NAMALWA (cell line): ENCODE measurements at places on chromosomes 4 and X.
A peak's percentile ranks its signal among the peaks of the same experiment; 100 is the strongest.

- DNase-seq: no peak
Observed at GRCh38 chr4:15233264-15233597, 194.6 kb upstream of the C1QTNF7 start.

DNA sequence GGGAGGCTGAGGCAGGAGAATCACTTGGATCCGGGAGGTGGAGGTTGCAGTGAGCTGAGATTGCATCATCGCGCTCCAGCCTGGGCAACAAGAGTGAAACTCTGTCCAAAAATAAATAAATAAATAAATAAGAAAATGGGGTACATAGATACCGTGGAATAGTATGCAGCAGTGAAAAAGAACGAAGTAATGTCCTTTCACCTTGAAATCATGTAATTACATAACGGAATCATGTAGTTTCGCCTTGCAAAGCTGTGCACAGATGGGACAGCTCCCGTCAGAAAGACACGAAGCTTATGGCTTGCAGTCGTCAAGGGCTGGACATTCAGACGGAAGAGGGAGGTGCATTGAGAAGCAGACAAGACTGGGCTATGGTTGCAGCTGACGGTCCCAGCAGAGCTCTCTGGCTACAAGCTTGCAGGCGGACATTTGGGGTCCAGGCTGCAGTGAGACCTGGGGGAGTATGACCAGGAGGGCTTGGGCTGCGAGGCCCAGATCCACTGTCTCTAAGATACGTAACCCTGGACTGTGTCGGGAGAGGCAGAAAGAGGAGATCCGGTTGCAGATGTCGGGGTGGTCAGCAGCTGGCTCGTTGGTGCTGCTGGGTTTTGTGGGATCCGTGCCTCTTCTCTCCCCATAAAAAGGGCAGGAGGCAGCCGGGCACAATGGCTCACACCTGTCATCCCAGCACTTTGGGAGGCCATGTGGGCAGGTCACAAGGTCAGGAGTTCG is 6.2 kb upstream of the P2RY8 start:
- no peak for DNase-seq

GRCh38 chr4:139060591-139060990 is 45.0 kb downstream of the NOCT start:
- DNase-seq: no peak

- no peak for DNase-seq
Observed at GRCh38 chrX:99469439-99469838, 940.6 kb downstream of the PCDH19 start.

DNA sequence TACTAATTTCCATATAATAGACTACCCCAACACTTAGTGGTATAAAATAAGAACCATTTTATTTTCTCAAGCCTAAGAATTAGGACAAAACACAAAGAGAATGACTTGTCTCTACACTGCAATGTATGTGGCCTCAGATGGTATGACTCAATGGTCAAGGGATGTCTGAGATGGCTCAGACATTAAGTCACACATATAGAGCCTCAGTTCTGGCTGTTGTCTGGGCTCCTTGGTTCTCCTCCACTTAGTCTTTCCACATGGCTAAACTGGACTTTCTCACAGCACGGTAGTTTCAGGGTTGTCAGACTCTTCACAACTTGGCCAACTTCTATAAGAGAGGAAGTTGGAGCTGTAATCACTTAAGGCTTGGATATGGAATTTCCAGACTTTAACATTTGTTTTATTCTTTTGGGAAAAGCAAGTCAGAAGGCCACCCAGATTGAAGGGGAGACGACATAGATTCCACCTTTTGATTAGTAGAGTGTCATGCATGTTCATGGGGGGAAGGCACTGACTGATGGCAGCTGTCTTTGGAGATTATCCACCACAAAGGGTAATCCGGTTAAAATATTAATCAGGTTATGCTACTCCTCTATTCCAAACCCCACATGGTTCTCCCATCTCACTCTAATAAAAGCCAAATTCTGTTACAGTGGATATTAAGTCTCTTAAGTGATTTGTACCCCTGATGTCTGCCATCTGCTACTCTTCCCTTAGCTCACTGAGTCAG is 9.4 kb downstream of the IL15 start:
- no peak for DNase-seq

GRCh38 chr4:98671131-98671530 is 12.7 kb upstream of the TSPAN5 start:
- no peak for DNase-seq

DNA sequence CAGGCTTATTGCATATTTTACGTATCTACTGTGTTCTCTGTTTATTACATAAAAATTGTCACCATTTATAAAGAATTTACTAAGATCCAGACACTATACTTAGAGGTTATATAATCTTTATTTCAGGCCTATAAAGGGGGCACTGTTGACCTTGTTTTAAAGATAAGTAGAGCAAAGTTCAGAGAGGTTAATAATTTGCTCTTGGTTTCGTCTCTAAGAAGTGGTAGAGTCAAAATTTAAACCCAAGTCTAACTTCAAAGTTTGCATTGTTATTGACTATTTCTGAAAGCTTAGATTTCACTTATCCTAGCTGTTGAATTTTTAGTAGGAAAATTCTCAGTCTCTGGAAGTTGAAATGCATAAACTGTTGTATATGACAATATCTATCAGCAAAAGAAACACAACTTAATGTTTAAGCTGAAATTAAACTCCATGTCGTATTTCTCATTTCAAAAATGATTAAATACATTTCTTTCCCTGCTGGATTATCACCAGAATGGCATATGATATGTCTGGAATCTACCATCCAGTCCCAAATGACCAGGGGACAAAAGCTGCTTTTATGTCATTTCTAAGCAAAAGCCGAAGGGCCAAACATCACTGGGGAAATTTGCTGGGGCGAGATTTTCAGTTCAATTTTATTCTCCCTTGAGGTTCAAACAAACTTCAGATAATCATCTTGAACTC is 138.4 kb downstream of the SLC7A11 start:
- DNase-seq: no peak

DNA sequence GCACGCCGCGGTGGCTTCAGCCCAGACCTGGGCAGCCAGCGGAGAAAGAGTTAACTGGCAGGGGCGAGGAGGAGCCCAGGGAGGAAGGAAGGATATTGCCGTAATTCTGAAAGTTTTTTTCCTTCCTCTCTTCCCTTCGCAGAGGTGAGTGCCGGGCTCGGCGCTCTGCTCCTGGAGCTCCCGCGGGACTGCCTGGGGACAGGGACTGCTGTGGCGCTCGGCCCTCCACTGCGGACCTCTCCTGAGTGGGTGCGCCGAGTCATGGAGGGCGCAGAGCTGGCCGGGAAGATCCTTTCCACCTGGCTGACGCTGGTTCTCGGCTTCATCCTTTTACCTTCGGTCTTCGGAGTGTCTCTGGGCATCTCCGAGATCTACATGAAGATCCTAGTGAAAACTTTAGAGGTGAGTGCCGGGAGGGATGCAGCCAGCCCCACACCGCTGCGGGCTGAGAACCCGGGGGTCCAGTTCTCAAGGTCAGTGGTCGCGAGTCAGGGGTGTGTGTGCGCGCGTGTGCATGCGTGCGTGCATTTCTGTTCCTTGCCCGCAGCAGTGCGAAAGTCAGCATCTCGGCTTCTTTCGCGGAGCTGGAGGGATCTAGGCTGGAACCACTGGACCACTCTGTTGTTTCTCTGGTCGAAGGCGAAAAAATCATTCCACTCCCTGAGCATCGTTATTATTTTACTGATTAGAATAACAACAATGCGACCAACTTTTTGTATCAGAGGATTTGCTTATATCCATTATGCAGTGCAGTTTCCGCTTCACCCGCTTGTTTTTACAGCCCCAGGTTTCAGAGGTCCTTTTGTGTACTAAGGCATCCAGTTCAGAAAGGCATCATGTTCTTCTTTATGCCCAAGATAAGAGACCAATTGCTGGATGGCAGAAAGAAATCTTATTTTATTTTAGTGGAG is 709 bp downstream of the GPAT3 start:
- DNase-seq: no peak

GRCh38 chr4:56641494-56642051 is 39.5 kb downstream of the HOPX start:
- no peak for DNase-seq

DNA sequence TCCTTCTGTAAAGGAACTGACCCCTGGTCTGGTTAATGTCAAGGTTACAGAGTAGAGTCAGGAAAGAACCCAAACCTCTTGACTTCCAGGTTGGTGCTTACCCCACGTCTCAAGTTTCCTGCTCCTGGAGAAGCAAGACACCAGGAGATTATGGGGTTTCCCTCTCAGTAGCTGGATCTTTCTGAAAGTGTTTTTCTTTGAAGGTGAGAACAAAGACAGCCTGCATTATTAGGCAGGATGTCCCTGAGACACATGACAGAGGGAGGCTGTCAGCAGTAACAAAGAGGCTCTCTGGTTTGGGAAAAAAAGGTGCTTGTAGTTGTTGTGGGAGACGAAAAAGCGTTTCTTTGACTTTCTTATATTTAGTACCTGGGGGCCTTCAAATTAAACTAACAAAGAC is 44.7 kb upstream of the IGFBP7 start:
- no peak for DNase-seq

DNA sequence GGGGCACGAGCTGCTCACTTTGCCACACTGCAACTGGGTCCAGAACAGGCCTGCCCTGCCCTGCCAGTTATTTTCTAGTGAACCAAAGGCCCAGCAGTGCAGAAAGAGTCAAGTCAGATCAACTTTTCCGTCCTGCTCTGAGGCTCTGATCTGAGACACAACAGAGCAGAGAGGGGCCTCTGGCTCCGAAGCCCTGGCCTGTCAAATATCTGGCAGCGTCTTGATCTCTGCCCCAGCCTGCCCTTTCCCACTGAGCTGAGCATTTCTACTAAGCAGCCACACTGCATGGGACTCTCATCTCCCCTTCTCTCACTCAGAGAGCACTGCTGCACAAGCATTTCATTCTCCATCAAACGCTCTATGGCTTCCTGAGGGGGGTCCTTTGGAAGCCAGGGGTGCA is 11.8 kb downstream of the IGFBP7 start:
- no peak for DNase-seq

DNA sequence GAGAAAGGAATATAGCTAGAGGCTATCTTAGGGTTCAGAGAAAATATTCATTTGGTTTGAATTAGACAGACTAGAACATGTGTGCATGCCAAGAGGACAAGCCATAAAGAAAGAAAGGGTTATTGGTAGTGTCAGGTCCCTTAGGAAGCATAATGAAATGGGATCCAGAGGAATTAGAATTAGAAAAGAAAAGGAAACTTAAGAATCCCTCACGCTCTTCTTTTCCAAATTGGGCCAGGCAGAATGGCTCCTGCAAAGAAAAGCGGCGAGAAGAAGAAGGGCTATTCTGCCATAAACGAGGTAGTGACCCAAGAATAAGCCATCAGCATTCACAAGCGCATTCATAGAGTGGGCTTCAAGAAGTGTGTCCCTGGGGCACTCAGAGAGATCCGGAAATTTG is 4.9 kb upstream of the ABCG2 start:
- no peak for DNase-seq

DNA sequence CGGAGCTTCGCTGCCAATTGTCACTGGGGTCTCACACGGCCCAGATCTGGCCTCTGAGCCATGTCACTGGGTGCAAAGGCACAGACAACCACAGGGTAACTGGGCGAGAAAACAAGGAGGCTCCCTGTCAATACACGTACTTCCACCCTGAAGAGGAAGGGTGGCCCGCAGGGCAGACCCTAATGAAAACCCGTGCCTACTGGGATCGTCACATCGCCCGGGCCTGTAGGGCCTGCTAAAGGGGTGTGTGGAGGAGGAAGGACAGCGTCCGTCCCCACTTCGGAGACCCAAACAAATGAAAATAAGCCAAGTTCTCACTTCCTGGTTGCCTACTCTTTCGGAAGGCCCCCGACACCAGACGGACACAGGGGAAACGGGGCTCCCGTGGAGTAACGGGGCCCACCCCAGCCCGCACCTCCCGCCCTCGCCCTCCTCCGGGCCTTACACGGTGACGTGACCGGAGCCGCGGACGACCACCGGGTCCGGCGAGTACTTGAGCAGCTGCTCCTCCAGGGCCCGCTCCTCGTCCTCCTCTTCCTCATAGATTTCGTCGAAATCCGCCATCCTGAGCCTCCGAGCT is 578 bp downstream of the CHIC2 start:
- DNase-seq: peak; percentile 63

GRCh38 chr4:12875640-12876243 is 608.4 kb downstream of the RAB28 start:
- DNase-seq: no peak

DNA sequence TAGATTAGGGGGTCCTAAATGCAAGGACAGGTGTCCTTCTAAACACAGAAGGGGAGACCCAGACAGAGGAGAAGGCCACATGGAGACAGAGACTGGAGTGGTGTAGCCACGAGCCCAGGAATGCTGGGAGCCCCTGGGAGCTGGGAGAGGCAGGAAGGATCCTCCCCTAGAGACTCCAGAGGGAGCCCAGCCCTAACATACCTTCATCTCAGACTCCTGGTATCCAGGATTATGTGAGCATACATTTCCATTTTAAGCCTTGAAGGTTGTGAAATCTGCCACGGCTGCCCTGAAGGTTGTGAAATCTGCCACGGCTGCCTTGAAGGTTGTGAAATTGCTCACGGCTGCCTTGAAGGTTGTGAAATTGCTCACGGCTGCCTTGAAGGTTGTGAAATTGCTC is 148.4 kb downstream of the ASMT start:
- no peak for DNase-seq

- DNase-seq: no peak
Observed at GRCh38 chr4:153816542-153816941, 27.7 kb upstream of the SFRP2 start.

GRCh38 chr4:119679251-119679650 is 50.6 kb upstream of the PDE5A start:
- DNase-seq: no peak

- no peak for DNase-seq
Observed at GRCh38 chr4:38751341-38752010, 31.3 kb downstream of the TLR10 start.

GRCh38 chrX:120562569-120562926 is 1.8 kb upstream of the CUL4B start:
- DNase-seq: no peak

DNA sequence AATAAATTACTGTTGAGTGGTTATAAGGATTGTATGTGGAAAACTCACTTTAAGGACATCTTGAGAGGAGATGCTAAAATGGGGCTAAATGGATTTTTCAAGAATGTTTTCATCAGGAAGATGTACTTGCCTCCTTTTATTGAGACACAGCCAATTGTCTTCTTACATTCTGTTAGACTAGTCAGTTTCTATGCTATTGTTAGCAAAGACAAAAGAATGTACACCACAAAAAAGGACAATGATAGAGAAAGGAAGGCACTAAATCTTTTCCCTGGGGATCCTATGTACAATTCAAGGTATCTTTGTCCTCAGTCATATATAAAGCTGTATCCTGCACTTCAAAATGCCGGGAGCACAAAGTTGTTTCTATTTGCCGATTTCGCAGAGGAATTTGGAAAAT is 42.6 kb downstream of the TMA16 start:
- DNase-seq: no peak

GRCh38 chr4:180391613-180392012 is 1851.6 kb upstream of the TENM3 start:
- no peak for DNase-seq
